ENCODE measurements at places on chromosomes 11 and 22. TPM values are rescaled to one million over a fixed set of nuclear protein-coding genes. Genes with fewer than 3 reads are reported as not detected.
A peak's percentile ranks its signal among the peaks of the same experiment; 100 is the strongest.

DNA sequence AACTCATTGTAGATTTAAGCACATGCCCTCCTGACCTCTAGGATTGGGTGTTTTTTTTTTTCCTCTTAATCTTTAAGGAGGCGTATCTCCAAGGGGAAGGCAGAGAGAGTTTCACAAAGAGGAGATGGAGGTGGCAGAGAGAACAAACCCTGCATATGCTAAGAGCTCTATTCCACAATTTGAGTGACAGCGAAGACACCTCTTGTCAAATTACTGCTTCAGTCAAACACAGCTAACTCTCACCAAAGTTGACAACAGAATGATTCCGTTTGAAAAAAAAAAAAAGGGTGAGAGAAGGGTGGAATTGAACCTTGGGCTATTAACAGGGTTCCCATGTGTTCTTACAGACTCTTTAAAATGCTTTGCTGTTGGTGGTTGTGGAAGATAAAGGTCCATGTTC is 112.6 kb downstream of the NXPE2 start:
- DNase-seq: no peak

DNA sequence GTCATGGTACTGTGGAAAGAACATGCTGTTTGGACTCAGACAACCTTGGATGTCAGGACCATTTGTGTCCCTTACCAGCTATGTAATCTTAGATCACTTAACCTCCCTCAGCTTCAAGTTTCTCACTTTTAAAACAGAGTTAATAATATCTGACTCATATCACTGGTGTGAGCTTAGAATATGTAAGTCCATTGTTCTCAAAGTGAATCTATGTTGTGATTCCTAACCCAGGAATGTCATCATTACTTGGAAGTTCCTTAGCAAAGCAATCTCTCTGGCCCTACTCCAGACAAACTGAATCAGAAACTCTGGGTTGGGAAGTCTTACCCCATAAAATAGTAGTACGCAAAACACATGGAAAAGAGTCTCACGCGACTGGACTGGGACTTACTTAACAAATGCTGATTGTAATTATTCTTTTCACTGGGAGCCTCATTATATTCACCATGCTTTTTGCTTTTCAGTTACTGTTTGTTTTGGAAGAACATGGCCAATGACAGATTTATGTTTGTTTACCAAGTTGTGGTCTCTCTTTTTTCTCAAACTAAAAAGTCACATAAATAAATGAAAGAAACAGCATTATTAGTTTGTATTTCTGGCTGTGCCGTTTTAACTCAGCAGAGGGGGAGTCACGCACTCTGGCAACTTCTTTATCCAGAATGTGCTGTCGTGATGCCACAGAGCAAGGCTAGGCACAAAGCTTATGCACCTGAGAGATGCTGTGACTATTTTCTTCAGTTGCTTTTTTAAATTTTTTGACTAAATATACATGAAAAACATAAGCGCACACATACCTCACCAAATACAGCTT is 217.7 kb upstream of the CTSC start:
- DNase-seq: peak; percentile 100

DNA sequence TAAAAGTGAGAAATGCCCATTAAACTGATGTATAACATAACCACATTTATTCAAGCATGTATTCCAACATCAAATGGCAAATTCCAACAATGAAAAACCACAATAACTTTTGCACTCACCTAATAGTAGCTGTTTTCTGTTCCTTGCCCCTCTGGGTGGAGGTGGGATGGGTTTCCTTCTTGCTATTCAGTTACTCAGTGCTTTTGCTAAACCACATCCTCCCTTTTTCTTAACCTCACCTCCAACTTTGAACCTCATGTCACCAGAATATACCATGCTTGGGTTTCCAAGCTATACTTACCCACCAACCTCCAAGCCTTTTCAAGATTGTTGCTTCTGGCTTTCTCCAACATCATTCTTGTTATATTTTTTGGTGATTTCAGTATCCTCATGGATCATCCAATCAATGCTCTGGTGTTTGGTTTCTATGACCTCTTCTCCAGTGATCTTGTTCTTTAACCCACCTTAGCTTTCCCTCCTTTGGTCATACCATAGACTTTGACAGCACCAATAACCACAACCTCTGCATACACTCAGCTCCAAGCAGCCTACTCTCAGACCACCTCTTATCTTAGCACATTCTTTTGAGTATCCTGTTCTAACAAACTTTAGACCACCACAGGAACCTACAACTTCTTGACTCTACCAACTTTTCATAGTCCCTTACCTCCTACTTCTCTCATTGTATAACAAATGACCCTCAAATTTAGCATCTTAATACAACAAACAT is 3.2 kb upstream of the CCDC15 start:
- no peak for DNase-seq

GRCh38 chr11:21807350-21807749 is 385.5 kb upstream of the ANO5 start:
- DNase-seq: no peak

- DNase-seq: no peak
Observed at GRCh38 chr22:22616636-22617035, 27.8 kb upstream of the GGTLC2 start.

The STT3A gene
- total RNA-seq: 258 TPM

The MEI1 gene
- total RNA-seq: 0.19 TPM

The CCDC116 gene
- 0.22 TPM for total RNA-seq

The LRP5 gene
- total RNA-seq: 19.6 TPM

Measured in astrocyte (in vitro differentiated cells and primary cell).